ENCODE measurements at places on chromosomes 16 and 17. TPM values are rescaled to one million over a fixed set of nuclear protein-coding genes. Genes with fewer than 3 reads are reported as not detected.

GRCh38 chr16:67022531-67023214, 6.3 kb upstream of the CBFB start:
- no peak for DNase-seq
- H3K27me3 ChIP-seq = no peaks in the 10 kb centered on the region
- H3K4me1 ChIP-seq = peaks cover 67% of the 10 kb centered on the region
- no peak overlapping the region for H3K27ac ChIP-seq
- H3K36me3 ChIP-seq = no peaks in the 10 kb centered on the region

DNA sequence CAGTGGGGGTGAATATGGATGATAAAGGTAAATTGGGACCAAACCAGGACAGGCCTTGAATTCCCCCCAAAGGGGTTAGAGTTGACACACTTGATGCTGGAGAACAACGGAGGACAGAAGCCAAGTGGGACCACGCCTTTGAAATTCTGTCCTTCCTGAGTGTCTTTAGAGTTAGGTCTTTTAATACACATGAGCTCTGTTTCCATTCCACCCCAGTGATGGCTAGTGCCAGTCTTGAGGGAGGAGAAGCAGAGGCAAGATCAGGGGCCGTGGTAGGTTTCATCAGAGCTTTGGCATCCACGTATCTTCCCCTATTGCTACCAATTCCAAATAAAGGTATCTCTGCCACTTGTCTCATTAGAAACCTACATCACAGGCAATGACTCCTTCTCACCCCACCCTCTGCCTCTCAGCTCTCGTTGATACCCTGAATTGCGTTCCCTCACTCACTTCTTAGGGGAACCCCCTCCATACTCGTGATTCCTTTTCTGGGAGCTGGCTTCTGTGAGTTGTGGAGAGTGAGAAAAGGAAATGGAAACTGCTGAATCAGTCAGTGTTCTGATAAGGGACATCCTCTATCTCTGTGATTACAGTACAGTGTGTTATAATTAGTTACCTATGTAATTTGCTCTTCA, 2.4 kb upstream of the CCL3L1 start:
- no peaks in the 10 kb centered on the region for H3K36me3 ChIP-seq
- DNase-seq = no peak
- peaks cover 24% of the 10 kb centered on the region for H3K27me3 ChIP-seq
- H3K27ac ChIP-seq = no peak overlapping the region
- no peaks in the 10 kb centered on the region for H3K4me1 ChIP-seq
- no peak overlapping the region for H3K4me3 ChIP-seq

- no peaks in the 10 kb centered on the region for H3K27me3 ChIP-seq
- no peak overlapping the region for H3K4me3 ChIP-seq
- no peak overlapping the region for H3K27ac ChIP-seq
- no peaks in the 10 kb centered on the region for H3K36me3 ChIP-seq
Observed at GRCh38 chr17:9363440-9364350, 211.9 kb downstream of the STX8 start.

DNA sequence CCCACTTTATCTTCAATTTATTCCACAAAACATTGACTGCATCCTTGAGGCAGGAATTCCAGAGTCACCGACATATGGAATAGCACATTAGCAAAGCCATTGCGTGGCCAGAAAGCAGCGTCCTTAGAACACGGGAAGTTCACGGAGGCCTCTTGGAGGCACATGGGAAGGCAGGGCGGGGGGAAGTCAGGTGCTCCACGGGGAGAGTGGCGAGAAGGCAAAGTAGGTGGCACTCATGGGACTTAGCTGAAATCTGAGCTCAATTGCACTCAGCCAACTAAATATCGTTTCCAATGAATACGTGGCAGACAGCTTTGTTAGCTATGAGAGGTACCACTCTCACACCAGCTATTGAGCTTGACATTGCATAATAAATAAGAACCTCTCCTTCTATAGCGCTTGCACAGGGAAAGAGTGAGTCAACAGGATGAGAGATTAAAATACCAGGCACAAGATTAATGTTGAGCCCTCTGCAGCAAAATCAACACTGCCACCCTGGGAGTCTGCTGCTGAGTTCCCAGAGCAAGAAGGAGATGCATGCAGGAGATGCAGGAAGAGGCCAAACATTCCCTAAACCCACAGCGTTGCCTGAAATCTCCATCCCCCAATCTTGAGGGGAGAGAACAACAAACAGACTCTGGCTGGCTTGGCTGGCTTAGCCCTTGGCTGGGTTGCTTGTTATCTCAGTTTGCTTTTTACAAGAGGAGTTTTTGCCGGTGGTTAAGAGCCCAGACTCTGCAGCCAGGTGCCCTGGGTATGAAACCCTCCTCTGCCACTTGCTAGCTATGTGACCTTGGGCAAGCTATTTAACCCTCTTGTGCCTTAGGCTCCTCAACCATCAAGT, 28.8 kb downstream of the ABCC12 start:
- no peak overlapping the region for H3K27ac ChIP-seq
- peaks cover 8% of the 10 kb centered on the region for H3K4me1 ChIP-seq
- no peak overlapping the region for H3K4me3 ChIP-seq
- peak; percentile 6 for DNase-seq
- H3K36me3 ChIP-seq = no peaks in the 10 kb centered on the region

Gene FBXW10
- total RNA-seq = 0.04 TPM
